ENCODE measurements at places on chromosomes 12 and 14.
A peak's percentile ranks its signal among the peaks of the same experiment; 100 is the strongest.

DNA sequence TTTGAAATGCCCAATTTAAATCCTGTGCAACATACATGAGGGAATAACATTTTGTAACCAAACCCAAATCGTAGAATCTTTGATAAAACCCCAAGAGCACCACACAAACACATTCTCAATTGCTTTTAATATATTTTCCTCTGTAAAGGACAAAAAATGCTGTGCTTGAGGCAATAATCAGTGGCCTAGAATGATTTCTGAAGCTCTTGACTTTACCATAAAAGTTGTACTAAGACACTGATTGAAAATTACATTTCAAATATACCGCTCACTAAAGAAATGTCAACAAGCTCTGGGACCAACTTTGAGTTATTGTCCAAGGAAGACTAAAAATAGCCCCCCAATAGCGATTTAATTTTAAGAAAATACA lies 1.5 kb downstream of the EML5 start:
- no peak for DNase-seq

DNA sequence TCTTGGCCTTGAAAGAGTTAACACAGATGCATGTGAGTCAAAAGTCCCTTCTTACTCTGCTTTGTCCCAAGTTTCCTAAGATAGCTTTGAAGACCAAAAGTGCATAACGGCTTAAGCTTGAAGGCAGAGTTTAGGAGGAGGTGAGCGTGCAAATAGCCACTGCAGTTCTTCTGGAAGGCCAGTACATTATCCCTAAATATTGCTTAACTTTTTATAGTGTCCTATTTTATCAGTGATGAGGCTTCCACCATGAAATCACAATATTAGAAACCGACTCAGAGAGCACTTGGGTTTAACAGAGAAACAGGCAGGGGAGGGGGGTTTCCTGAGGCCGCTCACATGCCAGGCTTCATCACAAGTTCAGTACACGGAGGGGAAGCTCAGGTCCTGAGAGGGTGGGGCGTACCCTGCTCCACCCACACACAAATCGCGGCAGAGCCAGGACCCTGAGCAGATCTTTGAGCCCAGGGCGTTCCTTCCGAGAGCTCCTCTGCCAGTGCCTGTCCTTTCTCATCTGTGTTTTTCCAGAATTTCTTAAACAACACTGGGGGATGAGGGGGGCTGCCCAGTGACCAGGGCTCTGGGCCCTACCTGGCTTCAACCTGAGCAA lies 26.8 kb upstream of the BDKRB2 start:
- DNase-seq: no peak

DNA sequence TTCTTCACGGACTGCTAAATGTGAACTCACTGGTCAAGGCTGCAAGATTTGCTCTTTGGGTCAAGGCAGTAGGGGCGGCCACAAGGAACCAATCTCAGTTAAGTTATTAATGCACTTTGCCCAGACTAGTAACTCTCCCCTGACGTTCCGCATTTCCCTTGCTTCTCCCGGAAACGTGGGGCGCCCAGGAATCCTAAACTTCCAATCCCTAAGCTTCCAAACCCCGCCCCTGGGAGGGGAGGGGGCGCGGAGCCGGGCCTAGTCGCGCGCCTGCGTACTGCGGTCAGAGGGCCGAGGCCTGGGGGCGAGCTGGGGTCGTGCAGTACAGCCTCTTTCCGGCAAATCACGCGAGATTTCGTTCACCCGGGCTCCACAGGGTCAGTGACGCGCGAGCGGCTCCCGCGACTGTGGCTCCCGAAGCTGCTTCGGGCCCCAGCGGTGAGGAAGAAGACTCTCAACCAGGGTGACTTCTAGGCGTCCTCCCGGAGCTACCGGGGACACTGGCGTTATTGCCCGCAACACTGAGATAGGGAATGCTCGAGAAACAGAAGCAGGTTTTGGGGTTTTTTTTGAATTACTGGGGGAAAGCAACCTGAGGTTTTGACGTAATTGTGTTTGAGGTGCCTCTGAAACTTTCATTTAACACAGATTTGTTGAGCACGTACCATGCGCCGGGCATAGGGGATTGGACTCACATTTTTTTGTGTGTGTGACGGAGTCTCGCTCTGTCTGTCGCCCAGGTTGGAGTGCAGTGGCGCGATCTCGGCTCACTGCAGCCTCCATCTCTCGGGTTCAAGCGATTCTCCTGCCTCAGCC lies at the start of gene PTGR2:
TSS of gene PTGR2 (plus strand) at position 265 of the 816 bp plus-strand sequence. CDS start 7,032 bp downstream, outside the sequence.
- DNase-seq: peak; percentile 94

DNA sequence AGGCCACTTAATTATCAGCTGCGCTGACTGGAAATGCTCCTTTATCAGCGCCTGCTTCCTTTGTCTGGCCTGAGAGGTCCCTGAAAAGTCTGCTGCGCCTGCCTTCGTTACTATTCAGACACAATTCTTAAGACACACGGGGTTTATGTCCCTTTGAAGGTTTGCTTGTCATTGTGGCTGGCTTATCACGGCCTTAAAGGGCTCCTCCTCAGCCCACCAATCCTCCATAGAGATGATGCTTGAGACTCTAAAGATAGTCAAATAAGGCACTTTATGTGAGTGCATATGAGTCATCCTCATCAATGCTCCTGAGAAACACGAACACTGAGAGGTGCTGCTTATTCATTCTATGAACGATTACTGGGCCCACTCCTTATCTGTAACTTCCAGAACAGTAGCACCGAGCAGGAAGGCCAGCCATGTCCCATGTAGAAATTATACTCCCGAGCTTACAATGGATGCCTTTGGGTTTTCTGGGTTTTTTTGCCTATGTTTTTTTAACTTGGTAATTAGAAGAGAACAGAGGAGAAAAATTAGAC lies 1268.2 kb upstream of the TMEM132C start:
- no peak for DNase-seq

DNA sequence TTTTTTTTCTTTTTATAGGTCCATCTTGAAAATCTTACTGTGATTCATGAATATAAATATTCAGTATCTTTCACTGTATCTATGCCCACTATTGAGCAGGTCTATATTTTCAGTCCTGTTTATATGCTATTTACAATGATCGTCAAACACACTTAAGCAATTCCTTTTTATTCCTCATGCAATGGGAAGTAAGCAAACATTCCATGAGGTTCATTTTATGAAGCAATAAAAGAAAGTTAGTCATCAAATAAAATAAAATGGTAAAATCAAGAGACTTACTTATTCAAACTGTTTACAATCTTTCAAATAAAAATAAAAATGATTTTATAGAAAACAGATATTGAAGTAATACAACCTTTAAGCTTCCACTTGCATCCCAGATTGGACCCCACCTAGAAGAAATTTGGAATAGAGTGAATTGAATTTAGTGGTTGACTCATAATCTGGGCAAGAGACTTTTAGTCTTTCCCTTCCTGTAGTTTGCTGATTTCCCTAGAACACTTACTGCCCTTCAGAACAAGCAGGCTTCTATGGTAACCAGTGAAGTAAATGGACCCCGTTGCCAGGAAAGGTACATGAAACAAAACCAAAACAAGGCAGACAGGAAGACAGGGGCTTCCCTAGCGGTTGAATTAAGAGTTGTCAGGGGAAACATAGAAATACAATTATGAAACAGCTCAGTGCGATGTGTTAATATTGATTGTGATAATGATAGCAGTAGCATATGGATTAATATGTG lies 241.0 kb upstream of the ATP2B1 start:
- DNase-seq: no peak

GRCh38 chr12:71756054-71756690 lies 1.5 kb downstream of the RAB21 start:
- DNase-seq: no peak

DNA sequence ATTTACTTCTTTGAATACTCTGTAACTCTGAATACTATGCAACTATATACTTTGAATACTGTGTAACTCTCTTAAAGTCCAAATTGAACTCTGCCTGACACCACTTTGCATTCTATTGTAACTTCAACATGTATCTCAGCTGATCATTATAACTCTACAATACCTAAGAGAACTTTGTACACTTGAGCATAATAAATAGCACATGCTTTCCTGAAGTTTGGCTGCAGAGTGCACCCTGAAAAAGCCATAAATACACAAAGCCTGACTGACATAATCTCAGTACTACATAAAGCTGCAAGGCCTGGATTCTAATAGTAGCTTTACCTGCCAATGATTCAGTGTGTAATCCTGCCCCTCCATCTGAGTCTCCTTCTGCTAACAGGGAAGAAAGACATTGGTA lies 21.3 kb upstream of the COX16 start:
- no peak for DNase-seq

DNA sequence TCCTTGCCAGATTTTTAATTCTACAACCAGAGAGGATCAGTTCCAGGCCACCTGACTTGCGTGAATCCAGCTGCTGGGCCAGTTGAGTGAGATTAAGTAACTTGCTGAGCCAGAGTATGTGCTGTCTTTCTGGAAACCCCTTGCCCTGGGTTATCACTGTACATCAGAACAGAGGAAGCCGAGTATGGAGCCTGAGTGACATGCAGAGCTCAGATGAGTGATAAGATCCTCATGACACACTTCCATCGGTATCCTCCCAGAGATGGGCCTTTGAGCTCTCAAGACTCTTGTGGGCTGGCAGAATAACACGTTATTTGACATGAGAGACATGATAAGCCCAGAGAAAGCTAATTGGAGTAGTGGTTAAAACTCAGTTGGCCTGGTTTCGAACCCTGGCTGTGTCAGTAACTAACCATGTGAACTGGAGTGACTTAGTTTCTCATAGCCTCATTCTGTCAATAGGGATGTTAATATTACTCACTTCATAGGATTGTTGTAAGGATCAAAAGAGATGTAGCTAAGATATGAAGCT lies 388.1 kb downstream of the ZFP36L1 start:
- no peak for DNase-seq

DNA sequence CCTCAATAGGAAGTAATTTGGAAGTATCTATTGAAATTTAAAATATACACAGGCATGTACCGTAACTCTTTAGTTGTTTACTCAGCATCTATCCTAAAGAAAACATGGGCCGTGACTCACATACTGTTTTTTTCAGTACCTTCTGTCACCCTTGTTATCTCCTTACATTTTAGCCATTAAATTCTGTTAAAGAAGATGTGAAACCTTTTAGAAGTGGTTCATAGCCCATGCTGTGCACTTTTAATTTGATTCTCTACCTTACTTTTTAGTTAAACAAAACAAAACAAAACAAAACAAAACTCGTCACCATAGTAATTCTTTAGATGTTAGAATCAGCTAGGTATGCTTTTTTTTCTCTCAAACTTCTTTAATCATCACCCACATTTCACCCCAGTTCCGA lies 494.4 kb upstream of the RGS6 start:
- DNase-seq: no peak

DNA sequence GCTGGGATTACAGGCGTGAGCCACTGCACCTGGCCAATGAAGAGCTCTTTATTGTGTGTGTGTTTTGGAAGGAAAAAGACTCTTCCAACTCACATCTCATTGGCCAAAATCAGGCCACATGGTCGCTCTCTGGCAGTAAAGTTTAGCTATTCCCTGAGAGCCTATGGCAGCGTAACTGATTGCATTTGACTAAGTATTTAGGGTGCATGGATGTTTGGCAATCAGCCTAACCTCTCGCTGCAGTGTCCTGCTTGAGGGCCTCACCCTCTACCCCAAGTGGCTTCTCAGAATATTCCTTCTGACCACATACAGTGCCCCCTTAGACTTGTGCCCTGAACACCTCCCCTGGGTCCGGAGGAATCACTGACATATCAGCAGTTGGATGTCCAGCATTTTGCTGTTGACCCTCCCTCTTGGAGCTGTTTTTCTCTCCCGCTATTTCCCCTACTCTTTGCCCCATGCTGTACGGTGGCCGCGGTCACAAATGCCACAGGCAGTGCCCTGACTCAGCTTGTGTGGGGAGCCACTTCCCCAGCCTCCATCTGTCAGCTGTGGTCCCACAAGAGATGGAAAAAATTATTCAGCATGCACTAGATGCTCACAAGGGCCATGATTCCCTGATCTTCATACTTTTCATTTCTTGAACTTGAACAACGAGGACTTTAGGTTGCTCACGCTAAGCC lies 9.5 kb downstream of the PHETA1 start:
- no peak for DNase-seq

DNA sequence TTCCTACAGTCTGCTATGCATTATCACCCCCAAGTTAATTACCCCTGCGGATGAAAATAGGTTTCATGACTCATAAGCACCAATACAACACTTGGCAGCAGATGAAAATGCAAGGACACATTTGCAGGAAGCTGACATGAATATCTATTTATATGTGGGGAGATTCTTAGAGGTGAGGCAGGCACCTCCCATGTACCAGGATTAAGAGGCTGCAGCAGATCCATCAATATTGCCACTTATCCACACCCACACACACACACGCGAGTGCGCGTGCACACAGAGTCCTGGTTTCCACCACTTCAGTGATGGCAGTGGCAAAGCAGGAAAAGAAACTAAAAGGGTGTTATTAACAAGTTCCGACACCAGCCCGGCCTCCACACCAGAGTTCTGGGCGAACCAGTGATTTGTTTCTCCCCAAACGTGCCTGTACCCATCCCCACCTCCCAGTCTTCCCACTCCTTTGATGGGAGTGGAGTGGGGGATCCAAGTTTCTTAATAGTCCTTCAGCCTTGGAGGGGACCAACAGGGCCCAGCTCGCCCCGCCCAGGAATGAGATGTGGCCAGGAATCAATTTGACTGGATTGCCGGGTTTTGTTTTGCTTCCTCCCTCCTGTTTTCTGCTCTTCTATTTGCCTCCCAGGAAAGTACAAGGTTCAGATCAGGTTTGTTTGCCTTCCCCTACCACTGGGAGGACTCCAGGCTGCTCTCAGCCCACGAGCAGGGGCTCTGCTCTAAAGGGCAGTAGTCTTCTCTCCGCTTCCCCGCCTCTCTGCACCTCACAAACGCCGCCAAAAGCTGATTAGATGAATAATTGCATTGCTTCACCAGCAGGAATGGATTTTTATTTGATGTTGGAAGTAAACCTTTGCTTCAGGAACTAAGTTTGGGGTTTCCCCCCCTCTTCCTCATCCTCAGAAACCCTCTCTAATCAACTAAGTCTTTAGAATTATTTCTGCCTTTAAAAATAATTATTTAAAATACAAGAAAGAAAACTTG lies 5.2 kb downstream of the IRF2BPL start:
- DNase-seq: no peak

DNA sequence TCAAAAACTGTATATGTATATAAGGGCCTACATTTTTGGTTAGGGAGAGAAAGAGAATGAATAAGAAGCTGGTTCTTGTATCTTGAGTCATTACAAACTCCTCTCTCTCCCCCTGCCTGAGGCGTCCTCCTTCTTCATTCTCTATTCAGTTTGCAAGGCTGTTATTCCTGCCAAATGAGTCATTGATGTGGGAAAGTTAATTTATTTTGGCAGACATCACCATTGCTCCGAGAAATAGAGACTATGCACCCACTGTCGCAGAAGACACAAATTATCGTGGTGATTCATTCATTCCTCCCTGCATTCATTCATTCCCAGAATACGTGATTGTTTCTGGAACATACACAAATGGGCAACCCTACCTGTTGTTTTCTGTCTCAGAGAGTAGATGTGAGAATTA lies 112.5 kb upstream of the MED13L start:
- DNase-seq: no peak

Data from T-helper 2 cell (primary cell).